Mucosa of gallbladder (tissue), 1 donor: ENCODE measurements at places on chromosomes 11 and 22.

- DNase-seq: no peak
Observed at GRCh38 chr11:112511911-112512310, 251.3 kb upstream of the PLET1 start.

DNA sequence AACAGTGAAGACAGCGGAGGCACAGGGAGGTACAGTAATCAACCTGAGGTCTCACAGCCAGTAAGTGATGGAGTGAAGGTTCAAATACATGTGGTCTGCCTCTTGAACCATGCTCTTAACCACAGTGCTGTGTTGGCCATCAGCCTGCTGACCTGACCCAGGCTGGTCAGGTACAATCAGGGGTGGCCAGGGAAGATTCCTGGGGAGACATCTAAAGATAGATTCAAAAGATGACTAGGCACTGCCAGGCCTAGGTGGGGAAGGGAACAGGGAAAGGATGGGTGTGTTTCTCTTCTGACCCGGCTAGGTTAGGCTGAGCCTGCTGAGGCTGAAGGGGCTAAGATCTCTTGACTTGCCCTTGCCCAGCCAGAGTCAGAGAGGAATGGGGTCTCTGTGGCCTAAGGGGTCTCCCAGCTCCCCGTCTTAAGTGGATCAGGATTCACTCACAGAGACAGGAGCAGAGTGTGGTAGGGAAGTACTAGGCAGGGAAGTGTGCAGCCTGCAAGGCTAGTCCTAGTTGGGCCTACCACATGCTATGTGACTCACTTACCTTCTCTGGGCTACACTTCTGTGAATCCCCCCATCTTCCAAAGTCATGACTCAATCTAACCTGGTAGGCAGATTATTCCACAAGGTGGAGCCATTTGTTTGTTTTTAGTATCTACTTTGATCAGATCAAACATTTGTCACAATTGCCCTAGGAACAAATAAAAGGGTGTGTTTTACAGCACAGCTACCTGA is 10.4 kb upstream of the SREBF2 start:
- DNase-seq: no peak

GRCh38 chr11:117583063-117583801 is 213.8 kb downstream of the DSCAML1 start:
- DNase-seq: no peak

DNA sequence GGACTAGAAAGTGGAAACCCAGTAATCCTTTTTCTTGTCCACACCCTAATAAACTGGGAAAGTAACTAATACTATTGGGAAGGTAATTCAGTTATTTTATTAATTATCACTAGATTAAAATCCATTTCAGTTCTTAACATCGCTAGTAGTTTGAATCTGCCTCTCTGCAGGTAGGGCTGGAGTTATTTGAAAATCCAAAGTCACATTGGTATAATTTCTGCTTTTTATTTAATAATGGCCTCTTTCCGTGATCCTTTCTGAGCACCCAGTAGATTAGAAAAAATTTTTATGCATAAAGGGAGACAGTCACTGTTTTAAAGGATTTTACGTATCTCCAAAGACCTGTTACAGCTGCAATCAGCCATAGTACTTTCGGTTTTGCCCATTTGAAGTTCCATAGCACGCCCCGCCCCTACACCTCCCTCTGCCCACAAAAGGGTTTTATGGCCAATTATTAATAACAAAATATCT is 605 bp upstream of the COPB1 start:
- DNase-seq: peak; percentile 35

DNA sequence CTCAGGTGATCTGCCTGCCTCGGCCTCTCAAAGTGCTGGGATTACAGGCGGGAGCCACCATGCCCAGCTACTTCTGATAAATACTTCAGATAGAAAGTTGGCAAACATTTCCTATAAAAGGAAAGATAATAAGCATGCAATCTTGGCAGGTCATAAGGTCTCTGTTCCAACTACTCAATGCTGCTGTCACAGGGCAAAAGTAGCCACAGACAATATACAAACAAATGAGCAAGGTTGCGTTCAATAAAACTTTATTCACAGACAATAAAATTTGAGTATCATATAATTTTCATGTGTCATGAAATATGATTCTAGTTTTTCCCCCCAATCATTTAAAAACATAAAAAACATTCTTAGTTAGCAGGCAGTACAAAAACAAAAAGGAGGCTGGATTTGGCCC is 53.1 kb upstream of the CLNS1A start:
- DNase-seq: no peak

- DNase-seq: no peak
Observed at GRCh38 chr11:68961245-68961644, 19.5 kb downstream of the MRGPRD start.

DNA sequence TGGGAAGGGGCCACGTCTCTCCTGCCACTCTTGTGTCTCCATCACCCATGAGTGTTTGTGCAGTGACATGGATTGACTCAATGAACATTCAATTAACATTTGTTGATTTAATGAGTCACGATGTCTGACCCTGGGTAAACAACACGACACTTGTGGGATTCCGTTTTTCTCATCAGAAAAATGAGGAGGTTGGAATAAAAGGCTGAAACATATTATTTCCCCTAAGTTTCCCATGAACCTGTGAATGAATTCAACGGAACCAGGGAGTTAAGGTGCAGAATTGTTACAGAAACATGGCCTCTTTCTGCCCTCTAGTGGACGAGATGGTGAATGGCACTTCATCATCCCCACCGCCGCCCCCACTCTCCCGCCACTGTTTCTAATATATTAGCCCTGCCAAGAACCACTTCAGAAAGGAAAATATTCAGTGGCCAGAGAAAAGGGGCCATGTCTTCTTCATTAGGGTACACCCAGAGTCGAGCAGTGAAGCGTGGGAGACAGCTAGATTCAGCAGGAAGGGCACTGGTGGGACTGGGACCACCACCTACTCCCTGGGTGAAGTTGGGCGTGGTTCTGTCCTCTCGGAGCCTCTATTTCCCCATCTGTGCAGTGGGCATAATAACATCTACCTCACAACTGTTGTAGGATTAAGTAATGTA is 46.3 kb upstream of the SYT13 start:
- DNase-seq: no peak

GRCh38 chr11:103985041-103985440 is 51.4 kb upstream of the DDI1 start:
- DNase-seq: no peak

- no peak for DNase-seq
Observed at GRCh38 chr22:27627444-27627833, 174.1 kb downstream of the MN1 start.

DNA sequence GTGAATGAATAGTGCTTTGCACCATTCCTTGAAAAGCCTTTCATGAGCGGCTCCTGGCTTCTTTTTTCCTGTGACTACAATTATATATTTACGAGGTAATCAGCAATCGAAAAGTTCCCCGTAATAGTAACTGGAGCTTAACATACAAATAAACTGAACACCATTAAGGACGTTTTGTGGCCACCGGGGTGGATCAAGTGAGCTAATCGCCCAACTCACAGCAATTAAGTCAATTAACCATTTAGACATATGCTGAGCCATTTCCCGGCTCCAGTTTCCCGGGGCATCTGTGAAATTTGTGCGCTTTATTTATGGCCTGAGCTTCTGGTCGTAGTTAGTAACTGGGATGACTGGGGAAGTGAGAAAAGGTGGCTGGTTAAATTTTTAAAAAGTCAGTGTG is 465.2 kb downstream of the MIAT start:
- no peak for DNase-seq

- peak; percentile 72 for DNase-seq
Observed at GRCh38 chr11:64355078-64355940, 3.7 kb upstream of the RPS6KA4 start.

GRCh38 chr22:50200461-50201190 is at the start of gene SELENOO:
SELENOO (plus strand) TSS chr22:50201011; CDS start chr22:50201037, 26 bp downstream.
- DNase-seq: peak; percentile 90

GRCh38 chr11:130710021-130710420 is 206.3 kb downstream of the SNX19 start:
- no peak for DNase-seq

- no peak for DNase-seq
Observed at GRCh38 chr11:47060807-47061206, 115.9 kb downstream of the ARFGAP2 start.

GRCh38 chr11:134252346-134253187 is 585 bp downstream of the THYN1 start:
- no peak for DNase-seq

GRCh38 chr11:68829581-68829980 is 12.1 kb downstream of the CPT1A start:
- no peak for DNase-seq

DNA sequence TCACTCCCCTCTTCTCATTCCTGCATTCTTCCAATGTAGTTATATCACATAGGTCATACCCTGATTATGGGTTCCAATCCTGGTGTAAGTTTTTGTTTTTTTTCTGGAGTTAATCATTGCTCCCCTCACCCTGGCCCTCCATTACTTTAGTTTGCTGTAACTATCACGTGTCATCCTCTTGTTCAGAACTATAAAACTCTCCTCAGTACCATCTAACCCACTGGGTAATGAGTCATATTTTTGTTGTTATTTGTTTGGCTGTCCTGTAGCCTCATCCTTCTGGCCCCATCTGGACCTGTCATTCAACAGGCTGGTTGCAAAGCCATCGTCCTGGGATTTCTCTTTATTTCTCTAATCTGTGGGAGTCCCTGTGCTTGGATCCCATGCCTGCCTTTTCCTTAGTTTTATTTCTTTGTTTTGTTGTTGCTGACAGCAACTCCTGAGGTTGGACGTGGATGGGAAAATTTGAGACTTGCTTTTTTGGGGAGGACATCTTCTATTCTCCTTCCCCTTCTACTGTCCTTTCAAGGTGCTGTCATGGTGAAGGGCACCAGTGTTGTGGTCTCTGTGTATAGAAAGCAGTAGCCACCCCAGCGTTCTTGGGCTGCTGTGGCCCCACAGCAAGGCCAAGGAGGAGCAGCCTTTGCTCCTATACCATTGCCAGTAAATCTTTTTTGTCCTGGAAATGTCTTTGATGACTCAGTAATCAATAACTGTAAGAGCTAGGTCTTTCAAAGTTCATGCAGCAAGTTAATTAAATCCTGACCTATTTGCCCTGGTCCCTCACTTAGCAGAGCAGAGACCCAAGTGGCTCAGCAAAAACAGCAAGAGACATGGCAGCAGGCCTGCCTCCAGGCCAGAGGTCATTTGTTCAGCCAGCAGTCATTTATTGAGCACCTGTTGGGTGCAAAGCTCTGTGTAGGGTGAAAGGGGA is 82.5 kb downstream of the C22orf31 start:
- DNase-seq: peak; percentile 17

DNA sequence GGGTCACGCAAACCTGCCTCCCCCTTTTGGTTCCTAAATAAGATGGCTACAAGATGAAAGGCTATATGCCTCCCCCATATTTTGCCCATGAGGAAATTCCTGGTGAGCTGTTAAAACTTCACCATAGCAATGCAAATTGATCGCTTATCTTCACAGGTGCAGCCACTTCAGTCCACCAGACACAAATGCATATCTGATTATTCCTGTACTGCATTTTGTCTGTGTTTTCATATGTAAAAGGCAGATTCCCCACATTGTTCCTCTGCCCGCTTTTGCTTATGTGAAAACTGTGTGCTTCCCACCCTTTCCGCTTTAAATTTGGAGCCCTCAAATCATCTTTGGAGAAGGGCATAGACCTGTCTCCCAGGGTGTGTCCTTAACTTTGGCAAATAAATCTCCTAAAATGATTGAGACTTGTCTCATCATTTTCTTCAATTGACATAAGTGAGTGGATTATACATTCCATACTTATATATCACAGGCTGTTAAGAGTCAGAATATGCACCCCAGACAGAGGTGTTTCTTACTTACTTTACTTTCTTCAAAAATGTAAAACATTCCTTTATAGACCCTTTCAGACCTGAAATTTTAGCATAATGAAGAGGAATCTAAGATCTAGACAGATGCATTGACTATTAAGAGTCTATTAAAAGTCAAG is 116.4 kb downstream of the CASP12 start:
- DNase-seq: no peak

- DNase-seq: no peak
Observed at GRCh38 chr11:132312701-132313111, 942.3 kb downstream of the NTM start.

GRCh38 chr11:79441461-79441875 is 638 bp upstream of the TENM4 start:
- DNase-seq: no peak

DNA sequence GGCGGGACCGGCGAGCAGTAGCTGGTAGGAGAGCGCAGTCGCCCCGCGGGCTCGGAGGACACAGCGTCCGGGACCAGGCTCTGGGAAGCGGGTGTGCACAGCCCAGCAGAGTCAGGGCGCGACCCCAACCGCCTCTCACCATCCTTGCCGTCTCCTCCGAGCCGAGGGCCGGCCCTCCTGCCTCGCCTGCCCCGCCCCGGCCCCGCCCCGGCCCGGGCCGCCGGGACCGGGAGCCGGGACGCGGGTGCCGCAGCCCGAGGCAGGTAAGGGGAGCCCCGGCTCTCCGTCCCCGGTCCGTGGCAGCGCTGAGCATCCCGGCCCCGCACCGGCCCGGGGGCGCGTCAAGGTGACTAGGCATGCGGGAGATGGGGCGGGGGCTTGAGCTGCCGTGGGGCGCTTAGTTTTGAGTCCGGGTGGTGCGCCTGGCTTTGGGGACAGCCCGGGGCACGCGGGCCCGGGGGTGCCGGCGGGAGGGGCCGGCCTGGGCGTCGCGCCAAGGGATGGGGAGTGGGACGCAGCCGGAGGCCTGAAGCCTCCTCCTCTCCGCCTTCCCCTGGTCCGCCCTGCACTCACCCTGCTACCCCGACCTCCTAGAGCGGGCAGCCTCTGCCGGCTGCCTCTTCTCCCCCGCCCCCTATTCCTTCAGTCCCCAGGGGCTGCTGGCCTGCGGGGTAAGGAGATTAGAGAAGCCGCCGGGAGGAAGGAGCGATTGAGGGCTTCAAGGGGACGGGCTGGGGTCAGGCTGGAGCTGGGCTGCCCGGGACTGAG is at the start of gene ABCG4:
Gene ABCG4, plus strand, starts transcription at position 35 of the 768 bp plus-strand sequence. CDS start 914 bp downstream, outside the sequence.
- no peak for DNase-seq

DNA sequence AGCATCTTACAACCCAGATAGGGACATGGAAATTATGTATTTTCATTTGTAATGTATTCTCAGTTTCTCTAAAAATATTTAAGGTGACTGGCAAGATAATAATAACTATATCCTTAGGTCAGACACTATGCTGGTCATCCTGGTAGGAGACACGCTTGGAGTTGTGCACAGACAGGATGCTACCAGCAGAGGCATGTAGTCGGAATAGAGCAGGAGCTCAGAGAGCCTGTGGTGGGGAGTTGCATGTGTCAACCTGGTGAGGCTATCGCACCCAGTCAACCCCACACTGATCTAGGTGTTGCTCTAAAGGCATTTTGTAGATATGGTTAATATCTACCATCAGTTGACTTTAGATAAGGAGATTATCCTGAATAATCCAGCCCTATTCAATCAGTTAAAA is 318.5 kb downstream of the MIAT start:
- no peak for DNase-seq

- no peak for DNase-seq
Observed at GRCh38 chr11:3221408-3222002, 2.9 kb upstream of the MRGPRG start.

- DNase-seq: no peak
Observed at GRCh38 chr11:110207123-110207522, 89.3 kb downstream of the RDX start.

- peak; percentile 85 for DNase-seq
Observed at GRCh38 chr11:77637345-77638165, at the start of gene CLNS1A. CLNS1A (minus strand) TSS chr11:77637794; CDS start chr11:77637714, 80 bp downstream.

GRCh38 chr11:63920939-63921417 is 4.0 kb upstream of the RCOR2 start:
- no peak for DNase-seq
